GM23338 (cell line): ENCODE measurements at places on chromosomes 1 and 21. TPM values are rescaled to one million over a fixed set of nuclear protein-coding genes. Genes with fewer than 3 reads are reported as not detected.
A peak's percentile ranks its signal among the peaks of the same experiment; 100 is the strongest.

KIAA1614 gene
- total RNA-seq: 1.8 and 2.3 TPM in 2 replicates

- no peak for DNase-seq
Measured at GRCh38 chr1:236734141-236734765, 48.0 kb downstream of the ACTN2 start.

DNA sequence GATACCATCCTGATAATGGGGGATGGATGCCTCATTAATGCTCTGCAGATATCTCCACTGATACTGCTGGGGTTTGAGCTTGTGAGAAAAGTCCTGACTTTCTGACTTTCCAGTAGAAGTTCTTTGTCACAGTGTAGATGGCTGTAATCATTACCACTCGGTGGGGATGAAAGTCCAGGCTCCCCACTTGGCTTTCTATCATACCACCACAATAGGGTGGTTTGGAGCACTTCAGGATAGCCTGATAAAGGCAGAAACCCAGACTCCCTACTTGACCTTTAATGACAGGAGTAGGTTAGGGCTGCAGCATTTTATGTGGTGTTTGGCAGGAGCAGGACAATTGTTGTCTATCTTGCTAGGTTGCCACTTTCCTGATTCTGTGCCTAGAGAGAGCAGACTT lies 294.1 kb downstream of the BRINP3 start:
- no peak for DNase-seq

GRCh38 chr21:31254131-31254530 lies 89.9 kb downstream of the TIAM1 start:
- no peak for DNase-seq

- DNase-seq: peak; percentile 96
Measured at GRCh38 chr1:206631085-206631509, 4.2 kb upstream of the DYRK3 start.

CR1 gene
- 0.70 and 0.76 TPM in 2 replicates for total RNA-seq

GRCh38 chr1:1348420-1349255 lies 580 bp downstream of the DVL1 start:
- DNase-seq: peak; percentile 62

DNA sequence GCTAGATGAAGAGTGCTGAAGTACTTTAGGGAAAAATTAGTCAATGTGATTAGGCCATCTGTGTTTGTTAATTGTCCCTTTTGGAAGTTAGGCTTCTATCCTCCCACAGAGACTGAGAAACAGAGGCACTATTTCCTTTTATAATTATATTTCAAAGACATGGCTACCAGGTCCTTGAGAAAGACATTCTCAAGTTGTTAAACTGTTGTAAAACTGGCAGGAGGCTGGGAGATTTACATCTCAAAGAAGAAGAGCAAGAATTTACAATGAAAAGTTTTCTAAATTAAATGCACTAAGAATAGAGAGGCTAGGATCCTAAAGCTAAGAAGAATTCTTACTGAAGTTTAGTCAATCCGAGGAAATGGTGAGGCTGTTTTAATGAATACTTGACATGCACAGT lies 74.0 kb upstream of the BRINP3 start:
- peak; percentile 50 for DNase-seq

- no peak for DNase-seq
Measured at GRCh38 chr1:97744977-97745376, 175.9 kb downstream of the DPYD start.

ATAD3B gene
- 61.4 and 63.4 TPM in 2 replicates for total RNA-seq

- no peak for DNase-seq
Measured at GRCh38 chr1:210371916-210372315, 43.2 kb downstream of the HHAT start.

DNA sequence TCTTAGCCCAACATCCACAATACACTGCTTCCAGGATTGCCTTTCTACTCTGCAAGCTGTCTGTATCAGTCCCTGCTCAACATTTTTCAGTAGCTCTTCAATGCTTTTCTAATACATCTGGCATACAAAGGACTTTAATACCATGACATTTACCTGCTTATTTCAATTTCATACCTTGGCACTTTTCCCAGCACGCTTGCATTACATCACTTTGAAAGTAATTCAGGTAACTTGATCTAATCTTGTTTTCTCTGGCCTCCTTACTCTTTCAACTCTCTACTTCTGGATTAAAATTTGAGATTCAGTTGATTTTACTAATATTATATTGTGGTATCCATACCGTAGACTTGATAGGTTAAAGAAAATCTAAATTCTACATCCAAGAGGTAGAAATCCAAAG lies 103.0 kb downstream of the PTGS2 start:
- no peak for DNase-seq

GRCh38 chr1:87403061-87403820 lies 74.6 kb downstream of the LMO4 start:
- no peak for DNase-seq

GRCh38 chr1:26922431-26922729 lies 837 bp downstream of the NUDC start:
- no peak for DNase-seq
